ENCODE measurements at places on chromosomes 7 and 10.

DNA sequence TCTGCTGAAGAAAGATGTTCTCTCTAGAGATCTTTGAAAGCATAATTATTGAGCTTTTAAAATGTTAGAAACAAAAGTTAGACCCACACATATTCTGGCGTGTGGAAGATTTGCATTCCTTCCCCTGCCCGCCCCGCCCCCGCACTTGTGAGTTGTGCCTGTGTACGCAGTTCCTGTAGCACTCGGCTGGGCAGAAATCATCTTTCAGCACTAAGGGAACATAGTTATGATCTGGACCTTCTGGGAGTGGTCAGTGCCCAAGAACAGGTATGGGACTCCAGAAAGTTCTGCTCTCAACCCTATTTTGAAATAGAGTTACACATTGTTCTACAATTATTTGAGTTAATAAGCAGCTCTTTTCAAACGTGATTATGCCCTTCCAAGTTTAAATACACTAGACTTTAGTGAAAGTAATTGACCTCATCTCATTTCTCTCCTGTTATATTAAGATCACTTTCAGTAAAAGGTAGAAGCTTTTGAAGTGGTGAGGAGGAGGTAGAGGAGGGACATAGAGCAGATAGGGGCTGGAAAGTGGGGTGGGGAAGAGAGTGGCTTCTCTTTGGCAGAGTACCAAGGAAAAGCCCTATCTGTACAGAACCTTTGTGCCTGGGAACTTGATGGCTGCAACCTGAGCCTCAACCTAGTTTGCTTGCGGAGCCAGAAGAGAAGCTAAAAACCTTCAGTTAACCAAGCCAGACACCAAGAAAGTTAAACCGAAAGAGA lies 5.7 kb downstream of the BLVRA start:
- DNase-seq: peak; percentile 47

DNA sequence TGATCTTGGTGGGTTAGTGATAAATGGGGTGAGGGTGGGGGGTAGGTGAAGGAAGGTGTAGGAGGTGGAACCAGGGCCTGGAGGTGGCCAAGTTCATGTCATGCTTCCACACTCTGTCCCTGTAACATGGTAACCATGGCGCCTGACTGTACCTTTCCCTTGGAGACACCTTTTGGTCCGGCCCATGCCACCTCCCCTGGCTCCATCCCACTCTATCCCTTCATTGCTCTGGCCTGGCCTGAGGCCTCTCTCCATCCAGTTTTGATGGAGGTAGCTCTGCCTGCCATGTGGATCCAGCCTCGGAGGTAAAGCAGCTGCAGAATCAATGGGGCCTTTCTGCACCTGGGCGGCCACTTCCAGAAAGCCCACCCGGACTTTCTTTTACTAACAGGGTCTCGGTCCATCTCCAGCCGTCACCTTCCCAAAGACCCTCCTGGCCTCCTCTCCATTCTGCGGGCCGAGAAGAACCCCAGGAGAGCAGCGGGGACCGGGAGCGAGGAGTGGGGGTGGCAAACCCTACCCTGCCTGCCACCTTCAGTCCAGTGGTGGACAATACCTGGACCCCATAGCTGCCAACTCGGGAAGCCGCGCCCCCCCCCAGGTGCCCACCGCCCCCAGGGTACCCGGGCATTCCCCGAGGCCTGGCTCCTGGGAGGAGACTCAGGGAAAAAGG lies 504 bp upstream of the TRRAP start:
- no peak for DNase-seq

GRCh38 chr7:116327135-116327534 lies 116.8 kb downstream of the TES start:
- no peak for DNase-seq

DNA sequence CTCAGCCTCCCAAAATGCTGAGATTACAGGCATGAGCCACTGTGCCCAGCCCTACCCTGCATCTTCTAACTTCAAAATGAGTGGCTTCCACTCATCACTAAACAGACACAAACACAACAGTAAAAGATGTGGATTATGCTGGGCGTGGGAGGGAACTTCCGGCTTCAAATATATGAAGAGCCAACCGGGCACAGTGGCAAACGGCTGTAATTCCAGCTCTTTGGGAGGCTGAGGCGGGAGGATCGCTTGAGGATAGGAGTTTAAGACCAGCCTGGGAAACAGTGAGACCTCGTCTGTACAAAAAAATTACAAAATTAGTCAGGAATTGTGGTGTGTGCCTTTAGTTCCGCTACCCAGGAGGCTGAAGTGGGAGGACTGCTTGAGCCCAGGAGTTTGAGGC lies 92.2 kb upstream of the GNA12 start:
- DNase-seq: no peak

DNA sequence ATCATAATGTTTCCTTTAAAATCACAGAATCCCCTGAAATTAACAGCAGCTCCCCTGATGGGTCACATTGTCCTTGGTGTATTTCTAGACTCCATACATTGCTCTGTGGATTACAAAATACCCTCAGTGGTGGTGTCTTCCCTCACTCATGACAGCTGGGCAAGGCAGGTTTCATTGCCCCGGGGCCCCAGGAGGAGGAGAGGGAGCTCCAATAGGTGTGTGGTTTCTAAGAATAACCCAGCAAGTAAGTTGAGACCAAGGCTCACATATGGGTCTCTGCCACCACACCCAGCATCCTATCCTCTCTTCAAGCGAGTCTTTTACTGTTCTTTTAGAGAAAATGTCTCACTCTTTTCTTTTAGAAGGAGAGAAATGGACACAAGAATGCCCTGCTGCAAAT lies 63.6 kb downstream of the PKD1L1 start:
- no peak for DNase-seq

DNA sequence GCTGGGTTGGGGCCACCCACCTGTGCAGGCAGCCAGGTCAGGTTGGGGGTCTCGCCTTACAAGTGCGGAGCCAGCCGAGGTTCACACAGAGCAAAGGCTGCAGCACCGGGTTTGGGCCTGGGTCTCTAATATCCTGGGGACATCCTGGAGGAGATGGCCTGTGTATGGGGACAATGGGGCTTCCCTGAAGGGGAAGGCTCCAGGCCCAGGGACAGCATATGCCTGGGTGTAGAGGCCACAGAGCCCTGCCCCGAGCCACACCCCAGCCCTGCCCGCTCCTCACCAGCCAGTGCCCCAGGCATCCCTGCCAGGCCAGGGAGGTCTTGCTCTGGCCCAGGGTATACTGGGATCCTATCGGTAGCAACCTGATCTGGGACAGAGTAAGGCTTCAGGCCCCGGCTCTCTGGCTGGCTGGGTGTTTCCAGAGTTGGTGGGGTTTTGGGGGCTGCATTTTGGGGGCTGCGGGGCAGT lies 9.1 kb downstream of the TTYH3 start:
- no peak for DNase-seq

DNA sequence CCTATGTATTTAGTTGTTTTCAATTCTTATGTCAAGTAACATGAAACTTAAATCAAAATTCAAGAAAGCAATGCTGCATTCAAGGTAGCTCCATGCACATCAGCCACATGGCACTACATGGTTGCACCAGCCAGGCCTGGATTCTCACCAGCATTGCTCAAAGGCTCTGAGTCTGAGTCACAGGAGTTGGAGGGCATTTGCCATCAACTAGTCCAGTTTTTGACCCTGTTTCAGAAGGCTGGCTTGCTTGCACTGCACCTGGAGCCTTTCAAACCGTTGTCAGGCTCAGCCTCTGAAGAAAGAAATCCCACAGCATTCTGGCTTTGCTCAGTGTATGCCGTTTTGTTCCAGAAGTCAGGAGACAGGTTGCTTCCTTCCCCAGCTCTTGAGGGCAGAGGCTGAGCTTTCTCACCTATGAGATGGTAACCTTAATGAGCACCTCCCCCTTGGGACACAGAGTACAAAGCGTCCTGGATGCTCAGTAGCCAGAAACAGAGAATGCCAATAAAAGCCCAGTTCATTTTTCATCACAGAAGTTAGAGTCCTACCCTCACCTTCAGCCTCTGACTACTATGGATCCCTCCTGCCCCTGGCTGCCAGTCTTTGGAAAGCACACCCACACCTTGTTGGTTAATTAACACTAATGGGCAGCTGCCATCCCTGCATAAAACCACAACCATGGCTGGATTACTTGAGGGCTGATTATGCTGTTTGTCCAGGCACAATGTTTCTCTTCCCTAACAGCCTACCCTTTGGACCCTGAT lies 288.4 kb upstream of the LRRTM3 start:
- no peak for DNase-seq

DNA sequence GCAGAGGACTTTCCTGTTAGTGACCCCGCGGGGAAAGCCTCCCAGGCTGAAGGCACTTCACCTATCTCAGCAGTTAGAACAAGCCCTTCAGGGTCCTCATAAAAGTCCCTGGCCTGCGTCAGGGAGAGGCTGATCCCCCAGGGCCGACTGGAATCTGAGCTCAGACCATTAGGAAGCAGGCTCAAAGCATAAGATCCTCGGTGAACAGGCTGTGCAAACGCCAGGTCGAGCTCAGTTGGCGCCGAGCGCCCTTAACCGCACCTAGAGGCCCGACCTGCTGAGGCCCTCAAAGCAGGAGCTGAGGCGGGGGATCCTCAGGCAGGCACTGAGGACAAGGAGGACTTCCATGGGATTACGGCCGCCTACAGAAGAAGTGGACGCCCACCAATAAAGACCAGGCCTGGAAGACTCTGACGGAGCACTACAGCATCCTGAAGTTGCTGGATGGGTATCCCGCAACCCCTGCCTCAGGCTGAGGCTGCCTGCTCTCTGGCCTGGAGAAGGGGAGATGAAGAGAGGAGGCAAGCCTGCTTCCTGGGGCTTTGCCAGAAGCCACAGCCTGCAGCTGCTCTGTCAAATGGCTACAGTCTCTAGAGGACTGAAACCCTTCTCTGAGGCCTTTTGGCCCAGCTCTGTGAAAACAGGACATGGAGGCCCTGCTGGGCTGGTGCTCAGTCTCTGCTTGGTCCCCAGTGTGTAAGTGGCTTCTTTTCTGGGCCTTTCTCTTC lies 29.9 kb downstream of the LIPJ start:
- DNase-seq: no peak

DNA sequence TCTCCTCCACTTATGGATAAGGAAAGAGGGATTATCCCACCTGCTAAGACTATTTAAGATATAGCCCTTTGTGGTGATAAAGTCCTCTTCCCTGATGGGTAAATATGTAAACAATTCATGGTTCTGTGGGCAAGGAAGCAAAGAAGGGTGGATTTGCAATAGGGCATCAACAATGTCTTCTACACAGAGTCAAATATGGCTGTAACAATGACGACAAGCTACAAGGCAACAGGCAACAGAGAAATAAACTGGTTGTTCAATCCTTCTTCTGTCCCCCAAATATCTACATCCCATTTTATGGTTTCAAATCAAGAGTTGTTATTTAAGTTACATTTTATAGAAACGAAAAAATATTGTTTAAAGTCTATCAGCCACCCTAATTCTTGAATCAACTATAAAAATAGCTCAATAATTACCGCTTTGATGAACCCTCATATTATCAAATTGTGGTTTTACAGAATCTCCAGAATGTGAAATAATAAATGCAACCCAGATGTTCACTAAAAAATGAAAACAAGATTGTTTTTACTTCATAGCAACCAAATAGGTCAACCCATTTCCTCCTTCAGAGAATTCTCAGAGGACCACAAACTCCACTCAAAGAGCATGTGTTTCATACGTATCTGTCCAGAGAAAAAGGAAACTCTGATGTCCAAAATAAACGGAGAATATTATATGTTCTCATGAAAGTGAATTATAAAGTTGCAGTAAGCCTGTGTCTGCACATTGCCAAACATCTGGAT lies 13.8 kb downstream of the CYTH3 start:
- DNase-seq: no peak

DNA sequence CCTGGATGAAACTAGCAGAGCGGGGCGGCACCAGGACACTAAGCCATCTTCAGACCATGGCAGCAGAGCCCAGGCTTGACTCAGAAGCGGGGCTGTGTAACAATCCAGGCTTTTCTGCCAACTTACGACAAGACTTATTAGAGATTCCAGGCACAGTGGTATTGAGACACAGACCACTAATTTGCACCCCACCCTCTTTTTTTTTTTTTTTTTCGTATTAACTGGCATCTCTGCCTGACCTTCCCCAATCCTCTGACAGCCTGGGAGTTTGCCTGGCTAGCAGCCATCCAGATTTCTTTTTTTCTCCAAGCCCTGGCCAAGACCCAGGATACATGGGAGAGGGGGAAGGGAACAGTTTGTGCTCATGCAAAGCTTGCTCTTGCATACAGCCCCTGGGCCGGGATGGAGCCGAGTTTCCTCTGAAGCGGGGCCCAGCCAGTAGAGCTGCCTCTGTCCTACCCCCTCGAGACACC lies 182.4 kb downstream of the PLXNA4 start:
- DNase-seq: no peak

DNA sequence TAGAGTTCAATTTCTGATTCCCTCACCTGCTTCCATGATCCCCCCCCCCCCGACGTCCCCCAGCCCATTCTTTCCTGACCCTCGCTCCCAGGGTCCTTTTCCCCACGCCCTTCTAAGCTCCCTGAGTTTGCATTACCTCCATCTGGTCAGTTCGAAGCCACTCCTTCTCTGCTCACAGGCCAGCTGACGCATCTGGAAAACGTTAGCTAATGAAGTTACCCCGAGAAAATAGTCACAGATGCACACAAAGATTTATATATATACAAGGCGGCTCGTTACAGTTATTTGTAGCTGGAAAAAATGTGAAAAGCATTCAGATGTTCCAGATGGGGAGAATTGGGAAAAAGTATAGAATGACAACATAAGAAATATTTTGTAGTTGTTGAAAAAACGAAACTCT lies 630.0 kb upstream of the FOXK1 start:
- DNase-seq: no peak

DNA sequence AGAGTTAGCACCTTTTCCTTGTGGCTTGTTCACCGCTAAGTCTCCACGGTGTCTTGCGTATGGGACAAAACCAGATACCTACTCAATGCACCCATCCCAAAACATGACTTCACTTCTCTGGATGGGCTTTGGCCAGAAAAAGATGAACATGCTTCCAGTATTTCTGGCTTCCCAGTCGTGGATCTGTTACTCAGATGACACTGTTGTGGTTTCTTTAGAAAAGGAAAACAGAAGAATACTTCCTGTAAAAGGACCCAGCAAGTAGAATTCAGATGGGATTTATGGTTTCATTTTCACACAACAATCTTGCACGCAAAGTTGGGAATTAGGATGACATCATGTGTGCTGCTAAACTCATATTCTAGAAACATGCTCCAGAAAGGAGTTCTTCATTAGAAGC lies 216.7 kb downstream of the ADAM12 start:
- DNase-seq: no peak

GRCh38 chr10:33117230-33117629 lies 159.2 kb upstream of the ITGB1 start:
- no peak for DNase-seq

DNA sequence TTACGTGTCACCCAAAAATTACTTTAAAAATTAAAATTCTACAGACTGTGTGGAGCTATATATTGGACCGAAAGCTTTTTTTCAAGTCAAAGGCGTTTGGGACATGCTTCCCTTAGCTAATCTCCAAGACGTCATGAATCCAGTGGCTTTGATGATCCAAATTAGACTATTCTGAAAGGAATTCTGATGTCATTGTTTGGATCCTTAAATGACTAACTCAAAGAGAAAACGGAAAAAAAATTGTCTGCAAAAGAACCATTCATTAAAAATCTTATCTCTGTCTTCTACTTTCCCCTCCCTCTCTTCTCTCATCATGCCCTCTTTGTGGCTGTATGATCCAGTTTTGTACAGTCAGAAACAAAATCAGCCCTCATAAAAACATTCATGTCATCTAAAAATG lies 161.8 kb downstream of the ETV1 start:
- DNase-seq: no peak

- DNase-seq: no peak
Observed at GRCh38 chr10:76543655-76544054, 1094.0 kb downstream of the KCNMA1 start.

- no peak for DNase-seq
Observed at GRCh38 chr7:32217341-32218153, 147.3 kb upstream of the PDE1C start.

GRCh38 chr7:1192171-1192676 lies 32.2 kb upstream of the ZFAND2A start:
- no peak for DNase-seq

GRCh38 chr7:6448943-6449543 lies 1.3 kb upstream of the DAGLB start:
- DNase-seq: no peak
